ENCODE measurements at places on chromosomes 11 and 22.

DNA sequence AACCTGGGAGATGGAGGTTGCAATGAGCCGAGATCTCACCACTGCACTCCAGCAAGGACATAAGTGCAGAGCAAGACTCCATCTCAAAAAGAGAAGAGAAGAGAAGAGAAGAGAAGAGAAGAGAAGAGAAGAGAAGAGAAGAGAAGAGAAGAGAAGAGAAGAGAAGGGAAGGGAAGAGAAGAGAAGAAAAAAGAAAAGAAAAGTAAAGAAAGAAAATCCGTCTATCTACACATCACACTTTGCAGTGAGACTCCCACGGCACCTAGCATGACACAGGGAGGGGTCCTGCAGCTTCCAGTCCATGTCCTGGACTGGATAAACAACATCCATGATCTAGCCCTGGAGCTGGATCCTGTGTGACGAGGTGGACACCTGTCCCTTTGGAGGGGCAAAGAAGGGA is 4.0 kb upstream of the PPARA start:
- no peak for DNase-seq

DNA sequence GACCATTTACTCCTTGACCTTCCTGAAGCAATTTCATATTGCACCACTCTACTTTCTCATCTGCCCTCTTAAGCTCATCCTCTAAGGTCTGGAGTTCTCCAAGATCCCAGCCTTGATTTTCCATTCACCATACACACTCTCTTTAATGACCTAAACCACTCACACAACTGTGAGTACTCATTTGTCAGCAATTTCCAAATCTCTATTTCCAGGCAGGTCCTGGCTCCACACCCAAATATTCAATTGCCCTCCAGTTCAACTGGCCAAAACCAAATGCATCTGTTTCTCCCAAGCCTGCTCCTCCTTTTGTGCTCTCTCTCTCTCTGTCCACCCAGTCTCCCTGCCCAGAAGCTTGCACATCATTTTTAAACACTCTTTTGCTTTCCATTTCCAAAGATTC is 39.6 kb downstream of the NEU3 start:
- DNase-seq: no peak

DNA sequence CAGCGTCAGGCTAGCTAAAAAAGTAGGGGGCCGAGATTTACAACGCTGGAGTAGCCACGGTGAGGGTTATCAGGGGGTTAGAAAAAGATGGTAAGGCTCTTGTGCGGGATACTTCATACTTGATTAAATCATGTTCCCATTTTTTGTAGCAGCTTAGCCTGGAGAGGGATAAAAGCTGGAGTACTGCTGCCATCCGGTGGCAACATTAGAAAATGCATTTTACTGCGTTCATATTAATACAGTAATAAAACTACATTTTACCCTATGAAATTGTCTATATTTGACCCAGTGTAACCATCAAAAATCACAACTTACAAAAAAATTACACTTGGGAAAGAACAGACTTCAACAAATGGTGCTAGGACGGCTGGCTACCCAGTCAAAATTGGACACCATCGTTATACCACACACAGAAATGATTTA is 17.3 kb downstream of the RPUSD4 start:
- peak; percentile 43 for DNase-seq

DNA sequence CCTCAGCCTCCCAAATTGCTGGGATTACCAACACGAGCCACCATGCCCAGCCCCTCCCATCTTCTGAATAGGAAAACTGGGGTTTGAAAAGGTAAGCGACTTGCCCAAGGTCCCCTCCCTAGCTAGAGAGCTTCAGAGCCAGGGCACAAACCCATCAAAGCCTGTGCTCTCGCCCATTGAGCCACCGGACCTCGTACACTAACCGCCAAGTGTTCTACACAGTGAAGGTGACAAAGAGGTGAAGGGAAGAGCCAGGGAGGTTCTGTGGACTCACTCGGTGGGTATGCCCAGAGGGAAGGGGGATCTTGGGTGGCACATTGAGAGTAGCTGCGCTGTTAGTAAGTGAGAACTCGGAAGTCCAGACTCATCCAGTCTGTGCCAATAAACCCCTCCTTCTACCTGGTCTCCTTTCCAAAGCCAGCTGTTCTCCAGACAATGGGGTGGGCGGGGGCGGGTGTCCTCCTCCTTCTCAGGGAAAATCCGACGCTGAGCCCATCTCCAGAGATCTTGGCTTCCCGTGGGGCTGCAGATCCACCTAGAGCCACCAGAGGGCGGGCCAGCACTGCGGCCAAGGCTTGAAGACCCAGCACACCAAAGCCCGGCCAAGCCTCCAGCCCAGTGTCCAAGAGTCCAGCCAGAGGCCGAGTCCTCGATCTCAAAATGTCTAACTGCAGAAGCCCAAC is 3.2 kb upstream of the RTN4RL2 start:
- peak; percentile 74 for DNase-seq

DNA sequence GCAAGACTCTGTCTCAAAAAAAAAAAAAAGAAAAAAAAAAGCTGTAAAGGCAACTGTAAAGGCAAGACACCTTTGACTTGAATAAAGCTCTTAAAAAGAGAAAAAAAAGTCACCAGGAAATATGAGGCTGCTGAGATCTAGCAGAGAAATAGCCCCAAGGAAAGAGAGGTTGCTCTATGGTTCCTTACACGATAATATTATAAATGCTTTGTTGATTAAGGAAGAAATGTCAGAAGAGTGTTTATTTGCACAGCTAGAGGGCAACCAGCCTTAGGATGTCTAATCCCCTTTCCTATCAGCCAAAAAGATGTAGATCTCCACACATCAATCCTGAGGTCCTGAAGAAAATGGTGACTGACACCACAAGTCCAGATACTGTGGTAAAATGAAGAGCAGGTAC is 32.0 kb downstream of the RBFOX2 start:
- no peak for DNase-seq

GRCh38 chr11:2940147-2940920 is 11.1 kb upstream of the PHLDA2 start:
- peak; percentile 55 for DNase-seq

DNA sequence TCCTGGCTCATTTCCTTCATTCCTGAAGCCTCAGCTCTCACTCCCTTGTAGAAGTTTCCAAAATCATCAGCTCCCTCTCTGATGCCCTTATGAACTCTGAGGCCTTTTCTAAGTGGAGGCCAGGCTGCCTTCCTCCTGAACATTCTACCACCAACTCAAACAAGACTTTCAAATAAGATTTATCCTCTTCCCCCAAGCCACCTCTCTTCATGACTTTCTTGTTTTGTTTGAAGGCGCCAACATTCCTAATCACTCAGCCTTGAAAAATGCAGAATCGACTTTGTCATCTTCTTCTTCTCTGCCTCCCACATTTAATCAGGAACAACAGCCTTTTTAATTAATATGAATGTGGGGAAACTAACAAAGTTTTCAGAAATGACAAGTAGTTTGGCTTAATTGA is 927.9 kb downstream of the OPCML start:
- DNase-seq: peak; percentile 62

GRCh38 chr11:134046681-134047449 is 22.0 kb upstream of the JAM3 start:
- no peak for DNase-seq
